ENCODE measurements at places on chromosomes 3 and 15.

DNA sequence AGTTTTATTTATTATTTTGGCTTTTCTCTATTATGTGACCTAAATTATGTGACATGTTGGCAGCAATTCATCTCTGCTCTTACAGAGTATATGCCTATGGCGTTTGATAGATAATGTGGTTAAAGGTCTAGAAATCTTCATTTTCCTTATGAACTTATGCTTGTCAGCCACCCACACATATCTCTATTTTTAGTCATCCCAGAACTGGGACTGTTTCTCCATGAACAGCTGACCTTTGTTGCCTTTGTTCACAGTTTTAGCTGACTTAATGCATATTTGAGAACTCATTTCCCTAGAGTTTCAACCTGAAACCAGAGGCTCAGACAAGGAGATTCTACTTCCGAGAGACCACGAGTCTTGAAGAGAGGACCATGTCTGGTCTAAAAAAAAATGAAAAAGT is 176.5 kb downstream of the RAP2B start:
- no peak overlapping the region for H3K4me3 ChIP-seq
- no peaks in the 10 kb centered on the region for H3K27me3 ChIP-seq
- DNase-seq: no peak
- peaks cover 2% of the 10 kb centered on the region for H3K4me1 ChIP-seq
- H3K27ac ChIP-seq: no peak overlapping the region
- H3K36me3 ChIP-seq: no peaks in the 10 kb centered on the region

- H3K27ac ChIP-seq: no peak overlapping the region
- H3K36me3 ChIP-seq: no peaks in the 10 kb centered on the region
- H3K4me1 ChIP-seq: peaks cover 17% of the 10 kb centered on the region
- H3K27me3 ChIP-seq: no peaks in the 10 kb centered on the region
Measured at GRCh38 chr15:63864186-63864585, 30.4 kb upstream of the HERC1 start.

DNA sequence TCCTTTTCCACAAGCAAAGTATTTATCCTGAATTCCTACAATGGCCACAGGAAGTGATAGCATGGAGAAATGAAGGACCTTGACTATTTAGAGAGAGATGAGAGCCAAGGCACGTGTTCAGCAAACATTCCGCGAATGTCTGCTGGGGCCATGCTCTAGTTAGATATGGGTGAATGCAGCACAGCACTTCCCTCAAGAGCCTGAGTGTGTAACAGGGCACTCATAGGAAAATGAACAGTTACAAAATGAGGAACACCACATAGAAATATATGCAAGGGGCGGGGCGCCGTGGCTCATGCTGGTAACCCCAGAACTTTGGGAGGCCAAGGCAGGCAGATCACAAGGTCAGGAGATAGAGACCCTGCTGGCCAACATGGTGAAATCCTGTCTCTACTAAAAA is 406.9 kb downstream of the NR2F2 start:
- no peaks in the 10 kb centered on the region for H3K4me1 ChIP-seq
- no peak overlapping the region for H3K27ac ChIP-seq
- DNase-seq: no peak
- H3K4me3 ChIP-seq: no peak overlapping the region

GRCh38 chr3:149120051-149120972 is 9.1 kb upstream of the HPS3 start:
- no peak for DNase-seq
- H3K36me3 ChIP-seq: no peaks in the 10 kb centered on the region
- no peak overlapping the region for H3K27ac ChIP-seq
- H3K4me3 ChIP-seq: no peak overlapping the region
- peaks cover 15% of the 10 kb centered on the region for H3K27me3 ChIP-seq

GRCh38 chr15:88878720-88879184 is 16.6 kb downstream of the HAPLN3 start:
- H3K27ac ChIP-seq: no peak overlapping the region
- peaks cover 19% of the 10 kb centered on the region for H3K36me3 ChIP-seq
- no peaks in the 10 kb centered on the region for H3K27me3 ChIP-seq
- H3K4me3 ChIP-seq: no peak overlapping the region

- H3K27me3 ChIP-seq: no peaks in the 10 kb centered on the region
- H3K4me3 ChIP-seq: no peak overlapping the region
- no peaks in the 10 kb centered on the region for H3K4me1 ChIP-seq
- H3K36me3 ChIP-seq: no peaks in the 10 kb centered on the region
- no peak overlapping the region for H3K27ac ChIP-seq
Measured at GRCh38 chr3:34301313-34301712, 502.9 kb downstream of the PDCD6IP start.

GRCh38 chr15:40878785-40879184 is 4.8 kb upstream of the RHOV start:
- H3K27ac ChIP-seq: no peak overlapping the region
- H3K36me3 ChIP-seq: no peaks in the 10 kb centered on the region
- H3K4me1 ChIP-seq: peaks cover 14% of the 10 kb centered on the region
- peak; percentile 48 for DNase-seq
- H3K4me3 ChIP-seq: no peak overlapping the region

DNA sequence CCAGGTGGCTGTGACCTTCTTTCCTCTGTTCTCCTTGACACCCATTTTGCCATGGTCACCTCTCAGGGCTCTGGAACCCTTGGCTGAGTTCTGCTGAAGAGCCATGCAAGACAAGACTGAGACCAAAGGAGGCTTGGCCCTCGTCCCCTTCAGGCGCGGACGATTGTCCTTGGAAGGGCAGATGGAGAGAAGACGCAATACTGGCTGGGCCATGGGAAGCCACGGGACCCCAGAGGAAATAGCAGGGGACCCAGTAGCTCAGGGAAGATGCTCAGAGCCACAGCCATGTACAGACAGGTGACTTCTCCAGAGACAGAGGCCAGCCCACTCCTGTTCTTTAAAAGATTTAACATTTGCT is 125.6 kb downstream of the SMAD6 start:
- H3K4me3 ChIP-seq: no peak overlapping the region
- no peak overlapping the region for H3K27ac ChIP-seq
- no peaks in the 10 kb centered on the region for H3K36me3 ChIP-seq
- DNase-seq: no peak

- DNase-seq: no peak
- no peak overlapping the region for H3K4me3 ChIP-seq
- H3K27ac ChIP-seq: no peak overlapping the region
- H3K27me3 ChIP-seq: peaks cover 34% of the 10 kb centered on the region
- no peaks in the 10 kb centered on the region for H3K4me1 ChIP-seq
Measured at GRCh38 chr15:96316953-96317629, 13.4 kb upstream of the NR2F2 start.

GRCh38 chr3:132912416-132912753 is 125.8 kb upstream of the TMEM108 start:
- no peaks in the 10 kb centered on the region for H3K4me1 ChIP-seq
- no peak overlapping the region for H3K4me3 ChIP-seq
- no peak overlapping the region for H3K27ac ChIP-seq
- H3K27me3 ChIP-seq: no peaks in the 10 kb centered on the region
- DNase-seq: no peak

DNA sequence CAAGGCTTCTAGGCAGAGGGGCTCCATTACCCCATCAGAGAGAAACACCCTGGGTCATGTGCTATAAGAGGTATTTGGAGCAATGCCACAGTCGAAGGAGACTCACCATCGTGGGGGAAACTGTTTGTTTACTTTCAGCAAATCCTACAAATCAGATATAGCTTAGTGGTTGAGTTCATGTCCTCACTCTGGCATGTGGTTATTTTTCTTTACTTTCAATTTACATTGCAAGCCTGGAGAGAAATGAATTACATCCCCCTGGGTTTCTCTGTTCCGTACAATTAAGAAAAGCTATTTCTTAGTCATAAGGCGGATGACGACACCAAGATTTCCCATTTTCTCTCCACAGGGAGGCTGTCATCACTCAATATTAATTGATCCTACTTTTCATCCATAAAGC is 36.9 kb downstream of the RFTN1 start:
- H3K27me3 ChIP-seq: no peaks in the 10 kb centered on the region
- no peak for DNase-seq
- H3K27ac ChIP-seq: peak overlapping the region; percentile 40
- H3K4me1 ChIP-seq: peaks cover 45% of the 10 kb centered on the region
- H3K4me3 ChIP-seq: peak overlapping the region; percentile 55
- peaks cover 77% of the 10 kb centered on the region for H3K36me3 ChIP-seq

DNA sequence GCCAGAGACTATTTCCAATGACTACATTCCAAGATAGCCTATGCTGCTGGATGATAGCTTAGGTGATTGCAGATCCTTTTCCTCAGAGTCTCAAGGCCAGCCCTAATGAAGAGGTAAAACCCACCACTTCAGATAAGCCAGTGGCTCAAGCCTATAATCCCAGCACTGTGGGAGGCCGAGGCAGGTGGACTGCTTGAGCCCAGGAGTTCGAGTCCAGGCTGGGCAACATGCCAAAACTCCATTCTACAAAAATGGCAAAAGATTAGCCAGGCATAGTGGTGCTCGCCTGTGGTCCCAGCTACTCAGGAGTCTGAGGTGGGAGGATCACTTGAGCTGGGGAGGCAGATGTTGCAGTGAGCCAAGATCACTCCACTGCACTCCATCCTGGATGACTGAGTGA is 495.3 kb downstream of the ZIC1 start:
- no peak overlapping the region for H3K27ac ChIP-seq
- no peaks in the 10 kb centered on the region for H3K27me3 ChIP-seq
- DNase-seq: no peak

- H3K4me3 ChIP-seq: peak overlapping the region; percentile 2
- H3K36me3 ChIP-seq: peaks cover 13% of the 10 kb centered on the region
- DNase-seq: peak; percentile 34
- H3K27ac ChIP-seq: peak overlapping the region; percentile 23
- peaks cover 49% of the 10 kb centered on the region for H3K4me1 ChIP-seq
Measured at GRCh38 chr3:100087198-100087597, 27.1 kb downstream of the FILIP1L start.

GRCh38 chr15:35858707-35859106 is 312.7 kb upstream of the DPH6 start:
- H3K27ac ChIP-seq: no peak overlapping the region
- H3K27me3 ChIP-seq: no peaks in the 10 kb centered on the region
- H3K36me3 ChIP-seq: no peaks in the 10 kb centered on the region
- H3K4me1 ChIP-seq: no peaks in the 10 kb centered on the region
- H3K4me3 ChIP-seq: no peak overlapping the region
- DNase-seq: no peak

GRCh38 chr15:76234337-76234889 is 76.9 kb downstream of the ETFA start:
- H3K4me1 ChIP-seq: no peaks in the 10 kb centered on the region
- no peak overlapping the region for H3K27ac ChIP-seq
- H3K36me3 ChIP-seq: peaks cover 9% of the 10 kb centered on the region
- DNase-seq: no peak
- no peak overlapping the region for H3K4me3 ChIP-seq
- H3K27me3 ChIP-seq: no peaks in the 10 kb centered on the region

DNA sequence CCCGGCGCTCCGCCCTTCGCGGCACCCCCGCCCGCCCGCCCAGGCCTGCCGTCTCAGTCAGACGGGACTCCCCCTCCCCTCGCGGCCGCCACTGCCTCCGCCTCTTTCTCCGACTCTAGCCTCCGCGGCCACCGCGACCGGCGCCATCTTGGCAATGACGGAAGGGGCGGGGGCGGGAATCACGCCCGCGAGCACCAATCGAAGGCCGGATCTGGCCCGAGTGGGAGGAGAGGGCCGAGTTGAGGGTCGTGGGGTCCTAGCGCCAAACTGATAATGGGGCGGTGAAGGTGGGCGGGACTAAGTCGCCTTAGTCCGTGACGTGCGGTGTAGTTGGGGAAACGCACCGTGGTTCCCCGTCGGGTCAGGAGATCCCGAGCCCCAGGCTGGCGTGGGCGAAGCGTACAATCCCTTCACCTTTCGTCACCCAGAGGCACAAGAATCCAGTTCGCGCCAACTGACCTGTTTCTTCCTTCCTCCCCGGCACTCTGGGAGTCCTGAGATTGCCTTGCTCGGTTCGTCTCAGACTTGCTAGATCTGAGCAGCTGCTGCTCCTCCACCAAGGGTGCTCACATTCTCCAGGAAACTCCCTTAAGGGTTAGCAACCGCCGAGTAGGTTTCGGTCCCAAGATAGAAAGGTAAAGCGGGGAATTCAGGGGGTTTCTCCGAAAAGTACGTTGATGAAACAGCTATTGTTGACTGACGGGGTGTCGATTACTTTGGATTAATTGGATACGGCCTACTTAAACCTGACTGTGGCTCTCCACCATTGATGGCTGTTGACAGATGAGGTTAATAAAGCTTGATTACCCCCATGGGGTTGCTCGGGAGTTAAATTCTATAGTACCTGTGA is at the start of gene DENND4A:
DENND4A (minus strand) TSS at position 156 of the 850 bp plus-strand sequence. CDS start 35,843 bp downstream, outside the sequence.
- H3K4me3 ChIP-seq: peak within 1 kb of the TSS; percentile 99
- H3K36me3 ChIP-seq: peaks cover 9% of the 10 kb centered on the region
- H3K4me1 ChIP-seq: peaks cover 61% of the 10 kb centered on the region
- no peaks in the 10 kb centered on the region for H3K27me3 ChIP-seq
- peak within 1 kb of the TSS; percentile 100 for H3K27ac ChIP-seq
- peak; percentile 99 for DNase-seq

DNA sequence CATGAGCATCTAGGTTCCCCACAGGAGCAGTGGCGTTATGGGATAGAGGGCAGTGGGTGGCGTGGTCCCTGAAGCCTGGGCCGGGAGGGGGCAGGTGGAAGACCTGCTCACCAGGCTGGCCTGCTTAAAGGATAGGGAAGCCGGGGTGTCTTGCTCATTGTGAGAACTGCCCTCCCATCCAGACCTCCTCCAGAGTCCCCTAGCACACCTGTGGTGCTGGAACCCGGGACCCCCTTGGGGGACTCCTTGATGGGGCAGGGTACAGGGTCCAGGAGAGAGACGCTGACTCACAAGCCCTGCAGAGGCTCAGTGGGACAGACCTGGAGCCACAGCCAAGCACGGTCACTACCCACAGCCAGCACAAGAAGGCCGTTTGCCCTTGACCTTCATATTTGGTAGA is 2.8 kb upstream of the RHCG start:
- H3K4me3 ChIP-seq: no peak overlapping the region
- DNase-seq: no peak
- no peaks in the 10 kb centered on the region for H3K36me3 ChIP-seq

- no peak overlapping the region for H3K27ac ChIP-seq
- H3K4me1 ChIP-seq: no peaks in the 10 kb centered on the region
- no peak overlapping the region for H3K4me3 ChIP-seq
- no peaks in the 10 kb centered on the region for H3K36me3 ChIP-seq
- no peak for DNase-seq
Measured at GRCh38 chr3:28467414-28467813, 118.8 kb upstream of the AZI2 start.

DNA sequence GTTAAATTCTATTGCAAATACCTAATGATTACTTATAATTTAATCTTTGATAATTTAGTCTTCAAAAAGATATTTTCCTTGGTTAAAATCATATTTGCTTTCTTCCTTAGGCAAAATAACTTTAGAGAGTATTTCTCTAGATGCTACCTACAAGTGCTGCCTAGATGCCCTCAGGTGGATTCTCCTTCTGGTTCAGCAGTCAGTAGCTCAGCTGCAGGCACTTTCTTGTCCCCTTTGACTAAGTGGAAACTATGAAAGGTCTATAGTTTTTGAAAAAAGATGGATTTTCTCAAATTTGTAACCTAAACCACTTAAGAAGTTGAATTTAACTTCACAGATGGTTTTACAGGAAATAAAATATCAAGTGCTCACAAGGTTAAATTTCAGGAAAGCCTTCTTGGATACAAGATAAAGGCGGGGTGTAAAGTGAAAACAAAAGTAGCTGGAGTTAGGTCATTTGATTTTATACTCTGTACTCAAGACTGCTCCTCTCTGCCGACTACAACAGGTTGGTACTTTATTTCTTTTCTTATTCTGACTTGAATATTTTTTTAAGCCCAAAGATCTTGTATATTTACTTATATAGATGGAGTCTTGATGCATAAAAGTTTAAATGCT is at the start of gene ACKR4:
ACKR4 (plus strand) TSS at position 455 of the 618 bp plus-strand sequence. CDS start 3,128 bp downstream, outside the sequence.
- H3K36me3 ChIP-seq: peaks cover 10% of the 10 kb centered on the region
- no peak for DNase-seq
- H3K27ac ChIP-seq: no peak within 1 kb of the TSS
- H3K27me3 ChIP-seq: no peaks in the 10 kb centered on the region
- H3K4me1 ChIP-seq: peaks cover 3% of the 10 kb centered on the region
- H3K4me3 ChIP-seq: no peak within 1 kb of the TSS

GRCh38 chr15:74525945-74526344 is 15.1 kb upstream of the ARID3B start:
- H3K4me1 ChIP-seq: no peaks in the 10 kb centered on the region
- H3K27me3 ChIP-seq: no peaks in the 10 kb centered on the region
- no peaks in the 10 kb centered on the region for H3K36me3 ChIP-seq
- no peak overlapping the region for H3K4me3 ChIP-seq
- DNase-seq: no peak

Measured in T-helper 2 cell treated with Interferon-gamma antibody and Interleukin-4, amounts not matched to agents 5 μg/mL and 100 μg/mL, for 36 hours (primary cell).